ENCODE measurements at places on chromosomes 7 and 10. TPM values are rescaled to one million over a fixed set of nuclear protein-coding genes. Genes with fewer than 3 reads are reported as not detected.

DNA sequence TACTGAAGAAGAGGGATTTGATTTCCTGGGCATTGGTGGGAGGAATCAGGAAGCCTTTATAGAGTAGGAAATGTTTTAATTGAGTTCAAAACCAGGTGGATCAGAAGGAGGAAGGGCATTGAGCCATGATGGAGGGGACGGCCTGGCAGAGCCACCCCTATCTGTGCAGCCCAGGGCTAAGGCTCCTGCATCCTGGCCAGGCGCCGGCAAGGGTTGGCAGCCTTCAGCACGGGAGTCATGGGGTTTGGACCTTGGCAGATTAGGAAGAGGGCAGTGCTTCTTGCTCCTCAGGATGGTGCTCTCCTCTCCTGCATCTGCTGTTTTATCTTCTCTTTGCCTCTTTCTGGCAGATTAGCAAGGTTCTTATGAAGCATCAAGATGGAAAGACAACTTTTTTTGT, 12.5 kb downstream of the ZNF862 start:
- no peak overlapping the region for H3K4me3 ChIP-seq
- H3K27ac ChIP-seq: no peak overlapping the region
- H3K27me3 ChIP-seq: no peaks in the 10 kb centered on the region
- H3K36me3 ChIP-seq: no peaks in the 10 kb centered on the region
- DNase-seq: no peak

- no peaks in the 10 kb centered on the region for H3K27me3 ChIP-seq
- H3K36me3 ChIP-seq: no peaks in the 10 kb centered on the region
- H3K4me1 ChIP-seq: no peaks in the 10 kb centered on the region
Observed at GRCh38 chr7:132509643-132510042, 66.6 kb downstream of the PLXNA4 start.

DNA sequence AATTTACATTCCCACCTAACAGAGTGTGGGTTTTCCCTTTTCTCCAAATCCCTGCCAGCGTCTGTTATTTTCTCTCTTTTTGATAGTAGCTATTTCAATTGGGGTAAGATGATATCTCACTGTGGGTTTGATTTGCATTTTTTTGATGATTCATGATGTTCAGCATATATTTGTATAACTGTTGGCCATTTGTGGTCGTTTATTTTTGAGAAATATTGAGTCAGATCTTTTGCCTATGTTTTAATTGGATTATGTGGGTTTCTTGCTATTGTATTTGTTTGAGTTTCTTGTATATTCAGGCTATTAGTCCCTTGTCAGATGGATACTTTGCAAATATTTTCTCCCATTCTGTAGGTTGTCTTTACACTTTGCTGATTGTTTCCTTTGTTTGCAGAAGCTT, 193.8 kb downstream of the ABCA13 start:
- DNase-seq: no peak
- H3K4me3 ChIP-seq: no peak overlapping the region
- H3K36me3 ChIP-seq: no peaks in the 10 kb centered on the region

DNA sequence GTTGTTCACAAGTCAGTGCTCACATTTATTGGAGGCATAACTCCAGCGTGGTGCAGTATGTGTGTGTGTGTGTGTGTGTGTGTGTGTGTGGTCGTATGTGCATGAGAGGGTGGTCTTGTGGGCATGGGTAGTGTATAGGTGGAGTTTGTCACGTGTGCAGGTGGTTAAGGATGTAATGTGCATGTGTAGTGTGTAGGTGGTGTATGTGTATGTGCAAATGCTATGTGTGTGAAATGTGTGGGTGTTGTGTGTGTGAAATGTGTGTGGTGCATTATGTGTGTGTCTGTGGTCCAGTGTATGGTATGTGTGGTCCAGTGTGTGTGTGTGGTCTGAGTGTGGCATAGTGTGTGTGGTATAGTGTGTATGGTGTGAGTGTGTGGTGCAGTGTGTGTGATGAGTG, 30.3 kb upstream of the PODXL start:
- no peak overlapping the region for H3K4me3 ChIP-seq
- H3K36me3 ChIP-seq: no peaks in the 10 kb centered on the region
- H3K4me1 ChIP-seq: no peaks in the 10 kb centered on the region
- no peak overlapping the region for H3K27ac ChIP-seq
- no peak for DNase-seq

GRCh38 chr10:28774051-28774995, 97.0 kb downstream of the BAMBI start:
- no peak overlapping the region for H3K27ac ChIP-seq
- H3K4me3 ChIP-seq: no peak overlapping the region
- H3K4me1 ChIP-seq: no peaks in the 10 kb centered on the region
- H3K27me3 ChIP-seq: no peaks in the 10 kb centered on the region
- H3K36me3 ChIP-seq: no peaks in the 10 kb centered on the region
- no peak for DNase-seq

GRCh38 chr10:131658476-131659110, 242.2 kb upstream of the PPP2R2D start:
- H3K4me1 ChIP-seq: no peaks in the 10 kb centered on the region
- no peak overlapping the region for H3K27ac ChIP-seq

DNA sequence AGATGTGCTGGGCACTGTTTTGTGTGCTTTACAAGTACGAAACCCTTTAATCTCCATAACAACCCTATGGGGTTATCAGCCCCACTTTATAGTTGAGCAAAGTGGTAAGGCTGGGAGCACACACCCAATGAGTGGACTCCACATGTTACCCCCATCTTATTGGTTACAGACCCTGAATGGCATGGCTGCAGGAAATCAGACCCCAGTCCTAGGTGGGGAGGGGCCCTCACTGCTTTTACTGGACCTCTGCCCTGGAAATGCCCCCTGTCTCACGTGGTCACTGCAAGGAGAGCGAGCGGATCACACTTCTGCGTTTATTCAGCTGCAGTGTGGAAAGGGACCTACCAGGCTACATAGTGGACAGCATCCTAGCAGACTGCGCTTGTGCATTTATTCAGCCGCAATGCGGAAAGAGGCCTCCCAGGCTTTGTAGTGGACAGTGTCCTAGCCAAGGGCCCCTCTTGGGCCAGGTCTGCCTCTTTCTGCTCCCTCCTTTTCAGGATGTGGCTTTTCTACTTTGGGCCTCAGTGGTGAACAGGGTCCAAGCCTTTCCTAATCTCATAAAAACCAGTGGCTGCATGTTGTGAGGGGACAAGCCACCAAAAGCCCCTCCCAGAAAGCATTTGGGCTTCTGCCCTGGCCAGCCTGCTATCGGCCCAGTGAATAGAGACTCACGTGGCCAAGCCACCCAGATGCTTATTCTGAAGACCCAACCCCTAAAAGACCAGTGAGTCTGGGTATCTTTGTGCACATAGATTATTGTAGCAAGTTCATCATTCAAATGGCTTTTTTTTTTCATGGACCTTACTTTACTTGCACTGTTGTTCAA, 405.7 kb upstream of the RNF32 start:
- DNase-seq: no peak
- H3K4me1 ChIP-seq: no peaks in the 10 kb centered on the region
- no peak overlapping the region for H3K27ac ChIP-seq
- H3K4me3 ChIP-seq: no peak overlapping the region
- H3K27me3 ChIP-seq: no peaks in the 10 kb centered on the region
- no peaks in the 10 kb centered on the region for H3K36me3 ChIP-seq

GRCh38 chr7:23356726-23357125, 57.6 kb downstream of the MALSU1 start:
- H3K4me3 ChIP-seq: no peak overlapping the region
- no peak for DNase-seq
- H3K36me3 ChIP-seq: no peaks in the 10 kb centered on the region
- H3K27ac ChIP-seq: no peak overlapping the region
- no peaks in the 10 kb centered on the region for H3K27me3 ChIP-seq

GRCh38 chr10:103472005-103472404, 7.0 kb downstream of the CALHM3 start:
- H3K36me3 ChIP-seq: no peaks in the 10 kb centered on the region
- DNase-seq: no peak
- no peaks in the 10 kb centered on the region for H3K27me3 ChIP-seq
- no peaks in the 10 kb centered on the region for H3K4me1 ChIP-seq
- no peak overlapping the region for H3K4me3 ChIP-seq
- no peak overlapping the region for H3K27ac ChIP-seq

DNA sequence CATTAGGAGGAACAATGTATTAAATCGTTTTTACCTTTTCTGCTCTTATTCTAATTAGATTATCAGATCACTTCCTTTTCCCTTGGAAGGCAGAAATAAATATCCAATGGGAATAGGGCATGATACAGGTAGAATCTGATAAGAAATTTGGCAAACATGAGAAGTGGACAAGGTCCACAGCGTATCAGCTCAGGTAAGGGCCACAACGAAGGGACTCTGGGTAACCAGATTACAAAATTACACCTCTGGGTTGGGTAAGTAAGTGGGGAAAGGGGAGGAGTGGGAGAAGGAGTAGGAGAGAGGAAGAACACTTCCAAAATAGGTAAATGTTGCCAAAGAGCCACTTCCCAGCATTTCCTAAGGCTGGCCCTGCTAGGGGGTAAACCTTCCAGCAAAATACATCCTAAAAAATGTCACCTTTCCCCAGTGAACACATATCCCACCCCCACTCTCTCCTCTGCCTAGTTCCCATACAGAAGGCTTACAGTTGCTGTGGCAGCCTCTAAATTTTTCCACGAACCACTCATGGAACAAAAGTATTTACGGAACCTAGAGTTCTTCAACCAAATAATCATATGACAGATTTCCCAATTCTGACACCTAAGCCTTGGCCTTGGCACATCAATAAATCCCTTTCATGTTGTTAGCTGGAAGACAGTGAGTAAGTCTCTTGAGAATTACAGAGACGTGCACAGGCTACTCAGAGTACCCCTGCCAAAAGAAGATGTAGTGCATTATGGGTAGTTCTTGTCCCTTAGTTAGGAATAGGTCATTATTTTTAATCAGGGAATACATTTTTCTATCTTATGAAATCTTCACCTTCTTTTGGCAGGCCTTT, 51.5 kb upstream of the DLX6 start:
- no peak for DNase-seq
- H3K27me3 ChIP-seq: no peaks in the 10 kb centered on the region
- H3K27ac ChIP-seq: no peak overlapping the region
- no peaks in the 10 kb centered on the region for H3K36me3 ChIP-seq

DNA sequence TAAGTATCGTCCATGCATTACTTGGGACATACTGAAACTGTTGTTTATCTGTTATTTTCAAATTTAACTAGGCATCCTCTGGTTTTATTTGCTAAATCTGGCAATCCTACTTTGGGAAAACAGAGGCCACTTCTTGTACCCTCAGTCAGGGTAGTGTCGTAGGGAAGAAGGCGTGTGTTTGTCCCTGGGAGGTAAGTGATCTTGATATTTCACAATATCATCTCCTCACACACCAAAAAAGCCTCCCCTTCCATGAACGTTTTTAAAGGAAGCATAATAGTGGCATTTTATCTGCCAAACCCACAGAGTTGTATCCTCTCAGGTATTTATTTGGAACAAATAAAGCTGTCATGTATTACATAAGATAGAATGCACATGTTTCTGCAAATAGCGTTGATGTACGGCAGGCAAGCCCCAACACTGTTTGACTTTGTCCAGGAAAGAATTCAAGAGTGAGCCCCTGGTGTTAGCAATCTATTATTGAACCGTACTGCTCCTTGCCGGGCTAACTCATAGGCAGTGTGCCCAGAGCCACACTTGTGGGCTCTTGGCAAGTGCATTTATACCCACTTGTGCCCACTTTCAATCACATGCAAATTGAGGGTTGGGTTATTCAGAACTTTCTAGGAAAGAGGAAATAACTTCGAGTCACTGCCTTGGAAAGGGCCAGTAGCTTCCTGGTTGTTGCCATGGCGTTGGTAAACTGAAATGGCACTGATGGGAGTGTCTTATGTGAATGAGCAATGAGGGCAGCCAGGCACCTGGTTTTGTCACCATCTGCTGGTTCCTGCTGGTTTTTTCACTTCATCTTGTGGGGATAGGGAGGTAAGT, 266.0 kb downstream of the USP6NL start:
- peaks cover 6% of the 10 kb centered on the region for H3K27me3 ChIP-seq
- no peak for DNase-seq
- no peak overlapping the region for H3K27ac ChIP-seq
- no peak overlapping the region for H3K4me3 ChIP-seq
- no peaks in the 10 kb centered on the region for H3K36me3 ChIP-seq
- H3K4me1 ChIP-seq: no peaks in the 10 kb centered on the region

- H3K27me3 ChIP-seq: no peaks in the 10 kb centered on the region
- DNase-seq: no peak
- no peak overlapping the region for H3K4me3 ChIP-seq
- no peak overlapping the region for H3K27ac ChIP-seq
- no peaks in the 10 kb centered on the region for H3K36me3 ChIP-seq
- no peaks in the 10 kb centered on the region for H3K4me1 ChIP-seq
Observed at GRCh38 chr7:4058158-4058557, 623.9 kb upstream of the FOXK1 start.

- no peaks in the 10 kb centered on the region for H3K36me3 ChIP-seq
- H3K4me1 ChIP-seq: peaks cover 5% of the 10 kb centered on the region
- DNase-seq: no peak
- H3K4me3 ChIP-seq: no peak overlapping the region
- no peak overlapping the region for H3K27ac ChIP-seq
Observed at GRCh38 chr7:44486693-44487092, 3.8 kb downstream of the NUDCD3 start.

Gene SP8
- total RNA-seq: not detected

Gene FKBP6
- not detected for total RNA-seq

Gene ANKRD1
- total RNA-seq: 0.66 TPM

Gene FAM13C
- total RNA-seq: 6.9 TPM

Gene MALRD1
- total RNA-seq: 8.6 TPM

Gene GGCT
- 25.3 TPM for total RNA-seq

Gene HOXA2
- total RNA-seq: 5.4 TPM

Gene RGR
- 0.33 TPM for total RNA-seq
